ENCODE measurements at places on chromosomes 4 and X.

DNA sequence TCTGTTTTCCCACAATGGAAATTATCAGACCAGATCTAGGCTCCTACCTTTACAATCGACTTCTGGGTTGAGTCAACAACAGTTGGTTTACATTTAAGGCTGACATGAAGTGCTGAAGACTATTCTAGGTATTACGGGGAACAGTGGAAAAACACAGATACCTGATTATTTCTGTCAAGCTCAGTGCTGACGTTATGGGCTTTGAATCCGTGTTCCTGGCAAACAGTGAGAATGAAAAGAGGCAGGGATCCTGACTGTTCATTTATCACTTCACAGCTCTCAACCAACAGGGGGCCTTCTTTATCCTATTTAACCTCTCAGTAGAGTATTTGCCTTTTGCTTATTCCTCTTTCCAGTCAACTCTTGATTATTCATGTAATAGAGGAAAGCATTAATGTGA is 43.1 kb downstream of the TMEM164 start:
- peak; percentile 62 for DNase-seq

DNA sequence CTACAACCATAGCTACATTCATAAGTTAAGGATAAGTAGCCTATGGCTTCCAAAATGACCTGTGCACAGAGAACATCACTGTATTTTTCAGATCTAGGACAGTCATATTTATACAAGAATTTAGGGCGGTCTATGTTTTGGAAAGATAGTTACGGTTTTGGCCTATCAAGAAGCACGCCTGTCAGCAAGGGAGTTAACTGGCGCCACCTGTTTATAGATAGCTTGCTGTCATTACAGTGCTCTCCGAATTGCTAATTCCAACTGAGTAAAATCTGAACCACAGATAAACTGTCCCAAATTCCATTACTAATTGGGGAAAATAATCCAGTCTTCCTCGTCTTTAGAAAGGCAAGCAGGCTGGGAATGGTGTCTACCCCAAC is 646 bp downstream of the ABCB7 start:
- DNase-seq = no peak

- DNase-seq = peak; percentile 19
Observed at GRCh38 chr4:104491481-104492182, 3.1 kb downstream of the CXXC4 start.

- DNase-seq = no peak
Observed at GRCh38 chr4:112222219-112222955, 9.2 kb upstream of the AP1AR start.

DNA sequence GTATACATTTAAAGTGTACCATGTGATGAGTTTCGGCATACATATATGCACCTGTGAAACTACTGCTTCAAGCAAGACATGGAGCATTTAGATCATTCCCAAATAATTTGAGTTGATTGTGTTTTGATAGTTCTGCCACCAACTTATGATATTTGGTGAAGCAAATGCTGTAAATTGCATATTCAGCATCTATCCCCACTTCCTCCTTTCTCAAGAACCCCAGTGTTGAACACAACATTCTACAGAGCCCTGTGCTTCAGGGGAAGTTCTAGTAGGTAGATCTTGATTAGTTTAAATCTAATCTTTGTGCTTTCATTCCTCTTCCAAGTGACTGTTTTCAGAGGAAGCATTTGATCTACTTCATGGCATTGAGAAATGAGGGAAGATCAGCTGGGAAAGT is 5.4 kb upstream of the SHROOM3 start:
- DNase-seq = no peak

- peak; percentile 99 for DNase-seq
Observed at GRCh38 chr4:68963374-68963773, 11.8 kb upstream of the UGT2A3 start.

- no peak for DNase-seq
Observed at GRCh38 chrX:137771537-137771936, 205.6 kb downstream of the ZIC3 start.

GRCh38 chrX:26352891-26353430 is 137.0 kb downstream of the MAGEB5 start:
- DNase-seq = no peak

- no peak for DNase-seq
Observed at GRCh38 chr4:6935965-6936364, 26.3 kb downstream of the TBC1D14 start.

GRCh38 chr4:107736037-107736436 is 16.0 kb upstream of the PAPSS1 start:
- no peak for DNase-seq

- DNase-seq = no peak
Observed at GRCh38 chrX:68488657-68489056, 10.2 kb upstream of the YIPF6 start.

GRCh38 chr4:127624173-127624572 is 8.6 kb upstream of the INTU start:
- DNase-seq = no peak

DNA sequence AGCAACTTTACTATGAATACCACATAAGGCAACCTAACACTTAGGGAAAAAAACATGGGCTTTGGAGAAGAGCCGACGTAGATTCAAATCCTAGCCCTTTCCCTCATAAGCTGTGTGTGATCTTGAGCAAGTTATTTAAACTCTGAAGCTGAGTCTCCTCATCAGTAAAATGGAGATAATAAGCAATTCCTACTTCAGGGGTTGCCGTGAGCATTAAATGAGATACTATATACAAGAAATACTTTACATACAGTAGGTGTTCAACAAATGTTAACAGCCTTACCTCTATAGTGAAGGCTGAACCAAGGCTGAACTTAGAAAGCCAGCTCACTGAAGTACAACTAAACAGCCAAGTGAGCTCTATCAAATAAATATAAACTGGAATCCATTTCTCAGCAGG is 146.2 kb upstream of the DKK2 start:
- DNase-seq = no peak

- peak; percentile 20 for DNase-seq
Observed at GRCh38 chrX:14032406-14032805, 2.7 kb upstream of the GEMIN8 start.

DNA sequence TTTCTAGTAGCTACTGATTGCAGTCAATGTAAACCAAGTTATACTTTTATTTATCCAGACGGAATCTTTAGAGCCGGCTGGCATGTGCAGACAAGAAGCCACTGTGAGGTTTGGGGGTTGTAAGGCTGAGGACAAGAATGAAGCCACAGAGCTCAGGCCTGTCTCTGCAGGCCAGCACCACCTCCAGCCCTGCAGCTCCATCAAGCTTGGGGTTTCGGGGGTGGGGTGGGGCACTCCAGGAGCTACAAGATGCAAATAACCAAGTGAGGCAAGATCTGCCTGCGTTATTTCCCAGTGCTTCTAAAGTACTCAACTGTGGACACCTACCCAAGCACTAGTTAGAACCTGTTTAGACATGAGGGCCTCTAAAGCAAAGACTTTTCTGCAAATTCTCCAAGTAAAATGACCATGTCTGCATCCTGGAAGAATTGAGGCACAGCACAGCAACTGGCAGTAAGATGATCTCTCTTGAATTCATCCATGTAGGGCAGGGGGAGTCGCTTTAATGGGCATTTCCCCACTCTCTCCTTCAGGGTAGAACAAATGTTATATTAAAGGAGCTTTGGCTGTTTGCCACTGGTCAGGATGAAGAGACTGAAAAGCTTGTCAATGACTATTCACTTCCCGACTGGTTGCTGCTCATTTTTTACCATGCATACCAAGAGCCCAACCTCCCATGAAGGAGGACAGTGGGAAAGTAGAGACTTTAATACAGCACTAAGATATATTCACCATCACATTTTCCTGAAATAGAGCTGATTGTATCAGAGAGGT is 222.5 kb downstream of the MGST2 start:
- DNase-seq = no peak

DNA sequence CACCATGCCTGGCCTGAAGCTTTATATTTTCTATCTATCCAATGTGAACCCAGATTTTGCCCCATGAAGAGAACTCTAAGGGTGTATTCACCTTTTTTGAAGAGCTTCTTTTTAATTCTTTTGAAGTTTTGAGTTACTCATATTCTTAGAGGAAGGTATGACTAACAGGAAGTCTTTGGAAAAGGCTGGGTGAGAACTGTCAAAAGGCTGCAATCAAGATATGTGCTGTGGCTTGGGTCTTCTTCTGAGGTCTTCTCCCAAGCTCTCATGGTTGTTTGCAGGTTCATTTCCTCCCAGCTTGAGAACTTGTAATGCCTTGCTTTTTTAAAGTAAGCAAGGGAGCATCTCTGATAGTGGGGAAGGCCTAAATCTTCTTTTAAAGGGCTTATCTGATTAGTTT is 3.1 kb upstream of the C4orf17 start:
- DNase-seq = no peak

- no peak for DNase-seq
Observed at GRCh38 chr4:187632260-187632995, 363.1 kb upstream of the ZFP42 start.

DNA sequence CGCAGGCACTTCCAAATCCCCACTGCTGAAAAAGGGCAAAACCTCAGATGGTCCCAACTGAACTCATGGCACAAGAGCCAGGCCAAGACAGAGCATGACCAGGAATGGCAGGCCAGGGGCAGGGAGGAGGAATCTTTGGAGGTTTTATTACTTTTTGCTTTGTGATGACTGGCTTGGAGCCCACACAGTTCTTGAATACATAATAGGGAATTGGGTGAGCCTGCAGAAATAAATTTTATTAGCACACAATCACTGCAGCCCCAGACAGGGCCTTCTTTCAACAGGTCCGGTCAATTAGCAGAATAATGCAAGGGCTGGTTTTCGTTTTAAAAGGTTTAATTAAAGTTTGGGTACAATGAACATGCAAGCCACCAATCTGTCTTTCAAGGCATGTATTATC is 23.4 kb upstream of the MAMLD1 start:
- no peak for DNase-seq

DNA sequence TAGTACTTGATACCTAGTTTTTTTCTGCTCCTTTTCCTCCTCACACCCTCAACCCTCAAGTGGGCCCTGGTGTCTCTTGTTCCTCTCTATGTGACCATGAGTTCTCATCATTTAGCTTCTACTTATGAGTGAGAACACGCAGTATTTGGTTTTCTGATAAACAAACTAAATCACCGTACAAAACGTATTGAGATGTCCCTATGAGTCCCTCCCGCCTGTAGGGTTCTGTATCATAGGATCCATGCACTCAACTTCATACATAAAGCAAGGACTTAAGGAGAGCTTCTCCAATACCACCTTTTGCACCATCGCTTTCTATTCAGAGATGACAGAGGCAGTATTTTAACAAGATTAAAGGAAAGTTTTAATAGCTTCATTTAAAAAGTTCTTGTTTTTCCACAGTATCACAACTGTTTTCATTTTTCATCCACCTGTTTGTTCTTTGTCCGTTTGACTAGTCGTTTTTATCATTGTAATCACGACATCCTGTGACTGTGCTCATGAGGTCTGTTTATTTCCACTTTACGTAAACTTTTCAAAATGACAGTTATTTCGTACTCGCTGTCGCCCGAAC is 457 bp upstream of the RAB9A start:
- no peak for DNase-seq

GRCh38 chr4:88757067-88757466 is 59.4 kb upstream of the NAP1L5 start:
- DNase-seq = no peak

GRCh38 chr4:144583658-144584057 is 62.3 kb upstream of the HHIP start:
- peak; percentile 84 for DNase-seq

DNA sequence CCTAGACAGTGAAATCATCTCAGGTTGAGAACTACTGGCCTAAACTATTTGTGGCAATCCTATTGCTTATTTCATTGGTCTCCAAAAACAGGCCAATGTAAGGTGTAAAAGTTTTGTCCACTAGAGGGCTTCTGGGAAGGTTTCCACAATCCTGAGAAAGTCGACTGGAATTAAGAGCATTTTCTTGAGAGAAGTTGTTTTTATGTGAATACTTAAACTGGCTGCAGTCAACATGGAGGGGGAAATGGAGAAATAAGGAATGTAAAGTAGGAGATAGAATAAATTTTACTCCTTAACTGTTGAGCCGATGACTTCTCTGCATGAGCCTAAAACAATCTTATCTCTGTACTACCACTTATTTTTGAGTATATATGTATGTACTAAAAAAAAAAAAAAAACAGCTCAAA is 11.0 kb upstream of the EIF4E start:
- peak; percentile 69 for DNase-seq

DNA sequence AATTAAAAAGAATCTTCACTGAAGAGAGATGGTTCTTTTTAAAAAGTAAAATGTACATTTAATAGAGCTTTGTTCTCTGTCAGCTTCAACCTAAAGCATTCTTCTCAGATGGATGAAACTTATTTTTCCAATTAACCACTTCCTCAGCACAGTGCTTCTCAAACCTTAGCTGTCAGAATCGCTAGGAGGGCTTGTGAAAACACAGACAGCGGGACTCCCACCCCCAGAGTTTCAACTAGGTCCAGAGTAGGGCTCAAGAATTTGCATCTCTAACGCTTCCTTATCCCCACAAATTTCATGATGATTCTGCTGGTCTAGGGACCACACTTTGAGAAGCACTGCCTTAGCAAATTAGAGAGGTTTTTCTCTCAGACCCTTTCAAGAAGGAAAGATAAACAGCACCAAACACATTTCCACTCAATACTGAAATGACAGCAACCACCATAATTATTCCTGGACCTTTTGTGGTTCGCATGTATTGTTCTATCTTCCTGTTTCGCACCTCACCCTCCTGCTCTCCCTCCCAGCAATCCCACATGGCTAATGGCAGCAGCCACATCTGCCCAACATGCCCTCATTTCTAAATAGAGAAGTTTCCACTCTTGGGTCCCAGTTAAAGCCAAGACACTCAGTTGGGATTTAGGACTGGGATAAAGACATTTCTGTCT is 73.2 kb downstream of the ZNF827 start:
- no peak for DNase-seq

DNA sequence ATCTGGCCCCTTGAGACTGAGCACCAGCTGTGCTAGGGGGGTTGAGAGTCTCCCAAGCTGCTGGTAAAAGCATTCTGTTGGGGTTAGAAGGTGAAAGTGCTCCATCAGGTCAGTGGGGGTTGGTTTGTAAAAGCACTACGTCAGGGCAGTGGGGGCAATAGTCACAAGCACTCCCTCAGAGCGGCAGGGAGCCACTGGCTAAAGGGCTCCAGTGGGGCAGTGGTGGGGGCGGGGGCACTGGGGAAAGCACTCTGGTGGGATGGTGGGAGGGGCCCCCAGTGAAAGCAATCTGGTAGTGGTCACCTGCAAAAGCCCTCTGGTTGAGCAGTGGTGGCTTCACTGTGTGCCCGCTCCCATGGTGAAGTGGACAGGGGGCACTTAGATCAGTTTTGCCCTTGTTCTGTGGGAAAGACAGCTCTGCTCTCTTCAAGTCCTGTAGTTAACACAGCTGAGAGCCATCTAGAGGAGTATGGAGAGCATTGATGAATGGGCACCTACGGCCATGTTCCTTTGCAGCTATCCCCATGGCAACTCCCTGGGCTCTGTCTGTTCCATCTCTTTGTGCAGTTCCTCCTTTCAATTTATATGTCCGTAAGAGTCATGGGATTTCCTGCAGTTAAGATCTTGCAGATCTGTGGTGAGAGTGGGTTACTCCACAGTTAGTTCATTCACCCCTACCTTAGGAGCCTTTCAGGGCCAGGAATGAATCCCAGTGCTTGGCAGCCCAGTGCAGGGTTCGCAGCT is 106.4 kb downstream of the SH3BGRL start:
- DNase-seq = no peak

Measured in amniotic epithelial cell (primary cell).